ENCODE measurements at places on chromosomes 12 and 14.

DNA sequence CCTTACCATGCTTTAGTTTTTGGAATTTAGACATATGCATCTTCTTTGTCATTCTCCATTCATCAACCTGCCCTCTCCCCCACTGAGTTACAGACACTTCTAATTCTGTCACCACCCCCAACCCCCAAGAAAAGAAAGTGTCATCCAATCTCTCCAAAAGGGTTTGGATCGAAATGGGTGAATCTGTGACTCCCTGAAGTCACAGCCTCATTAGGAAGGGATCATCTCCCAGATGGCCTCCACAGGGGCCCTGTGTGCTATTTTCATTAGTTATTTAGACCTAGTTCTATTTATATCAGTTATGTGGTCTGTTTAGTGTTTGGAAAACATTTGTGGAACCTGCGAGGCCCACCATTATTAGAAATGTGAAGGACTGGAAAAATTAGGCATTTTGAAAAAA is 191.0 kb upstream of the ATP2B1 start:
- no peak for DNase-seq

- peak; percentile 83 for DNase-seq
Measured at GRCh38 chr14:75487155-75487671, 35.1 kb upstream of the BATF start.

GRCh38 chr12:52434081-52434733 is at the start of gene KRT75:
Gene KRT75 (minus strand): TSS chr12:52434371. CDS start chr12:52434304, 67 bp downstream.
- no peak for DNase-seq

GRCh38 chr12:15788233-15789219 is 662 bp downstream of the EPS8 start:
- DNase-seq, result peak; percentile 24

- DNase-seq, result no peak
Measured at GRCh38 chr12:32277774-32278173, 121.6 kb upstream of the FGD4 start.

DNA sequence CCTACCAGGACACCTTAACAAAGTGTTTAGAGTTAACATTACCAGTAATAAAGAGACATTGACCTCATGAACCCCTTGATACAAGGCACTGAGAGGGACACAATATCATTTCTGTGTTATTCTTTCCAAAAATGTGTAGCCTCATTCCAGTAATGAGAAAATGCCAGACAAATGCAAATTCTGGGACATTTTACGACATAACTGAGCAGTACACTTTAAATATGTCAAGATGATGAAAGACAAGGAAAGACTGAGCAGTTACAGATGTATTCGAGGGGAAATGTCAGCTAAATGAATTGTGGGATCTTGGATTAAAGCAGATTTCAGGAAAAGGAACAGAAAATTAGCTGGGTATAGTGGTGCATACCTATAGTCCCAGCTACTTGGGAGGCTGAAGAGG is 255.6 kb downstream of the ERC1 start:
- no peak for DNase-seq

- DNase-seq, result peak; percentile 22
Measured at GRCh38 chr12:52691076-52691840, 11.1 kb upstream of the KRT1 start.

GRCh38 chr12:48037267-48037915 is 33.1 kb upstream of the COL2A1 start:
- no peak for DNase-seq

GRCh38 chr12:88237954-88238353 is 95.8 kb downstream of the TMTC3 start:
- peak; percentile 69 for DNase-seq

GRCh38 chr12:53056901-53057300 is 7.0 kb downstream of the TNS2 start:
- DNase-seq, result no peak

DNA sequence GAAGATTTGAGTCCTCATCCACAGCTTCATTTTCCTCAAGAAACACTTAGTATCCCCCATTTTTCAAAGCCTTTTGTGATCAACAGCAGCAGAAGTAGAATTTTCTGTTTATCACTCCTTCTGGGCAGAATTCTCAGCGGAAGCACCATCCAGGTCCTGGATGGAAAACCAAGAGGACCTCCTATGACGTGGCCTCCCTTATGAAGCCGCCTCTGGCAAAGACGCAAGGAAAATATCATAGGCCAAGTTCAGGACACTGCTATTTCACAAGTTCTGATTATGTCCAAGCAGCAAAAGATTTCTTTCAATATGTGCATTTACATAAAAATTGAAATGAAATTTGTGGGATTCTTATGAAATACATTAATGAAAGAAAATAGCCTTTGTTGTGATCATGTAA is 315.0 kb downstream of the SEC23A start:
- DNase-seq, result no peak

DNA sequence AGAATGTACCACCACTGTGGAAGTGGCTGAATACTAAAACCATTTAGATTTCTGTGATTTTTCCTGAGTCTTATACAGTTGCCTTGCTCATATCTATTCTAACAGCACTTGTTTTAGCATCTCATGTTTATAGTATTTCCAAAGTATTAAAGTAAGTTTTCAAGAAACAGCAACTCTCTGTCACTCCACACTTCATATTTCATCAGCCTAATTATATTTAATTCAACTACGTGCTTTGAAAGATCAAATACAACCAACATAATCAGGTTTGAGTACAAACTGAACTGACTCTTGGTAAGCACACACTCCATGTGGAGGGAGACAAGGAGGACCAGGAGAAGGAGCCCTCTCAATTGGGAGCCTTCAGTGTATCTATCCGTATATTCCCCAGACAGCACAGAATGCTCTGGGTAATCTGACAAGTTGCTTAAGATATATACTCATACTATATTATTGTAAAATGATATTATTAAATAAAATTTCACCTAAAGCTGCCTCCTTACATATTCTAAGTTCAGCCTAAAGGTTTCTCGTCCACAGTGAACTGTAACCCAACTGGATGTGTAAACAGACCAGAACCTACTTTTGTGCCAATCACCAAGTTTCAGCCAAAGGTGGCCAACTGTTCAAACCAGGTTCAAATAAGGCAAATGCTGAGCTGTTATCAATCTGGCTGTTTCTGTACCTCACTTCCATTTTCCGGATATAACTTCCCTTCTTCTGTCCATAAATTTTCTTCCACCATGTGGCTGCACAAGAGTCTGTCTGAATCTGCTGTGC is 105.0 kb upstream of the RASSF8 start:
- DNase-seq, result no peak

- DNase-seq, result no peak
Measured at GRCh38 chr14:99039331-99040041, 232.5 kb downstream of the BCL11B start.

DNA sequence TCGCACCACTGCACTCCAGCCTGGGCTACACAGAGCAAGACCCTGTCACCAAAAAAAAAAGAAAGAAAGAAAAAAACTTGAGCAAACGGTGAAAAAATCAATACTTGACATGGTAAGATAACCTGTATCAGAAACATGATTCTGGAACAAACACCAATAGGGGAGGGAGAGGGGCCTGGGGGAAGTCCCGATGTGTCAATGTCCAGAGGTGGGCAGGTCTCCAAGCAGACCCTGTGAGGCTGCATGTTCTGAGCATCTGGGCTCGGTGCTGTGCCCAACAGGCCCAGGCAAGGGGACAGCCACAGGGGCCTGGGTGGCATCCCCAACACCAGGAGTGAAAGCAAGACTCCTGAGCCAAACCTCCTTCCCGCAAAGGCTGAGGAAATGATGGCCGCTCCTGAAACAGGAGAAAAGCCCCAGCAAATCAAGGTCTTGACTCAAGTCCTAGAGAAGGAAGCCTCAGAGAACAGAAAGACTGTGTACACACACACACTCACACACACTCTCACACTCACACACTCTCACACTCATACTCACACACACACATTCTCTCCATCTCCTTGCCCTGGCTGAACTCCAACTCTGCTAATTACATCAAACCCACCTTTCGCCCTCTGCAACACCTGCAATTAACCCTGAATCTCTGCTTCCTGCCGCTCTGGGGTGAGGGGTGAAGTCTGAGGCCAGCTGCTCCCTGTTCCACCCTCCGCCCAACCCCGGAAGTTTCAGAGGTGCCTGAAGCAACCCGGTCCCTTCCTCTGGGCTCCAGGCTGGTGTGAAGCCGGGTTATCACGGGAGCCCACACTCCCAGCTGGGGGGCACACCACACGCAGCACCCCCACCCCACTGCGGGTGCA is 20.4 kb downstream of the CCDC88C start:
- DNase-seq, result peak; percentile 79

DNA sequence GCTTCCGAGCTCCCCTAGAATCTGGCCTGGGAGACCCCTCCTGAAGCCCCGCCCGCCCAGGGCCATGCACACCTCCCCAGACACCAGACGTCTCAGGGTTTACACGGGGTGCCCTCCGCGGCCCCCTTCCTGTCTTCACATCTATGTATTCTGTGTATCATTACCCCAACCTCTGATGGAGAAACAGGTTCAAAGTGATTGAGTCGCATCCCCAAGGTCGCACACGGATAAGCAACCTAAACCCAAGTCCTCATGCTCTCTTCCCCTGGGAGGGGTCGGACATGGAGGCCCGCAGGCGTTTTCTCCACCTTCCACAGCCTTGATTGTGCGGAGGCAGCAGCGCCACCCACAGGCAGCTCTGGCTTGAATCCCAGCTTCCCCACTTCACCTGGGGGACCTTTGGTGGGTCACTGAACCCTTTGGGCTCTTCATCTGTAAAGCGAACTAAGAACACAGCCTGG is 237.3 kb downstream of the BCL11B start:
- no peak for DNase-seq

GRCh38 chr12:50677858-50678257 is 86.0 kb upstream of the ATF1 start:
- no peak for DNase-seq

DNA sequence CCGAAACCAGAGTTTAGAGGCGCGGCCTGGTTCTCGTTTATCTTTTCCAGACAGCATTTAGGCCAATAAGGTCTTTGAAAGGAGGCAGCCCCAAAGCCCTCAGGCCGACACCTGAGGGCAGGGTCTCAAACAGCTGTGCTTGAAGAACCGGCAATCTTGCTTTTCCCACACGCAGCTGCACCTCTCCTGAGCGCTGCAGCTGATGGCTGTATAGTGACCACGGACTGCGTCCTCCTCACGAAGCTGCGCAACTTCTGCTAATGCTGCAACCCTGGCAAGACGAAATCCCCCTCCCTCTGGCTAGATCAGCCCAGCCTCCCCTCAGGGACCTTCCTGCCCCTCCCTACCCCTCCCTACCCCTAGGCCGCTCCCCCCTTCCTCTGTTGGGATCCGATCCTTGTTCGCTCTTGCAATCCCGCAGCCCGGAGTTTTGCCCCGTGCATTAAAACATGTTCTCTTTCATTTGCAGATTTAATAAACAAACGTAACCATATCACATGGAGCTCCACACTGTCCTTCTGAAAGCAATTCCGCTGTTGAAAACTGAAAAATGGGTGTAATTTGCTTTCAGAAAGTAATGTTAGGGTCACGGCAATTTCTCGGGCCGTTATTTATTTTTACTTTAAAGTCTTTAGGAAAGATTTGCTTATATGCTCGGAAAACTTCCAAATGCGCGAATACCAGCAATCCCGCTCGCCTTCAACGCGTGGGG is 4.8 kb upstream of the PAX9 start:
- DNase-seq, result no peak

GRCh38 chr12:91846466-91847055 is 299.1 kb downstream of the BTG1 start:
- DNase-seq, result no peak

DNA sequence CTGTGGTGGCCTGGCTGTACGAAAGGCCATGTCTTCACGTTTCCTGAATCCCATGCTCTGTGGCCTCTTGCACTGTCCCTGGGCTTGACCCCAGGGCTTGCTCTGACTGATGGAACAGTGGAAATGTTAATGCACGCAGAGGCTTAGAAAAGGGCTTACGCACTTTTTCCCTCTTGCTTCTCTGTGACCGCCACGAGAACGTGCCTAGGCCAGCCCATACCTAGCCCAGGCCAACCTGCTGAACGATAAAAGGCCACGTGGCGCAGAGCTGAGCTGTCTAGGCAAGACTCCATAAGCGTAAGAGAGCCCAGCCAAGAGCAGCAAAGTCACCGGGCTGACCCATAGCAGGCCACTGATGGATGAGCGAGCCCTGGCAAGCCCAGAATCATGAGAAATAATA is 18.3 kb downstream of the TTC7B start:
- DNase-seq, result no peak

GRCh38 chr12:47913081-47913480 is 8.3 kb upstream of the VDR start:
- DNase-seq, result no peak

GRCh38 chr12:105581420-105581819 is 250.9 kb downstream of the C12orf75 start:
- no peak for DNase-seq

GRCh38 chr12:82673698-82674097 is 13.0 kb upstream of the TMTC2 start:
- no peak for DNase-seq

DNA sequence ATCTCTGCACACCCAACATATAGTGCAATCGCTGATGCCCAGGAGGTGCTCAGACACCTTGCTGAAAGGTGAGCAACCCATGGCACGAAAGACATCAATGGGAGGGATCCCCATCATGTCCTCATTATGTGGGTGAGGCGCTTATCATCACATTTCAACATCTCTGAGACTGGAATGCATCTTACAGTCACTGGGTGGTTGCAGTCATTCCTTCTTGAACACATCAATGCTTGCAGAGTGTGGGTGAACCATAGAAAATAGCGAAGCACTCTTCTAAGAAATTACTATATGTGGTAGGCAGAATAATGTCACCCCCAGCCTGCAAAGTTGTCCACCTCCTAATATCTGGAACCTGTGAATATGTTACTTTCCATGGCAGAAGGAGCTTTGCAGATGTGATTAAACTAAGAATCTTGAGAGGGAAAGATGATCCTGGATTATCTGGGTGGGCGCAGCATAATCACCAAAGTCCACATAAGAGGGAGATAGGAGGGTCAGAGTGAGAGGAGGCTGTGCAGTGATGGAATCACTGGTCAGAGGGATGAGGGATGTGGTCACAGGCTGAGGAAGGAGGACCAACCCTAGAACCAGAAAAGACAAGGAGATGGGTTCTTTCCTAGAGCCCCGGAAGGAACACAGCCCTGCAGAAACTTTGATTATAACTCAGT is 51.2 kb downstream of the GLRX5 start:
- no peak for DNase-seq

GRCh38 chr12:56803750-56804149 is 40.6 kb downstream of the HSD17B6 start:
- DNase-seq, result no peak

- no peak for DNase-seq
Measured at GRCh38 chr14:105381446-105382342, 16.6 kb upstream of the TEX22 start.

GRCh38 chr12:97630356-97630755 is 167.8 kb downstream of the RMST start:
- no peak for DNase-seq

GRCh38 chr12:106369624-106370346 is 12.2 kb downstream of the POLR3B start:
- DNase-seq, result no peak

DNA sequence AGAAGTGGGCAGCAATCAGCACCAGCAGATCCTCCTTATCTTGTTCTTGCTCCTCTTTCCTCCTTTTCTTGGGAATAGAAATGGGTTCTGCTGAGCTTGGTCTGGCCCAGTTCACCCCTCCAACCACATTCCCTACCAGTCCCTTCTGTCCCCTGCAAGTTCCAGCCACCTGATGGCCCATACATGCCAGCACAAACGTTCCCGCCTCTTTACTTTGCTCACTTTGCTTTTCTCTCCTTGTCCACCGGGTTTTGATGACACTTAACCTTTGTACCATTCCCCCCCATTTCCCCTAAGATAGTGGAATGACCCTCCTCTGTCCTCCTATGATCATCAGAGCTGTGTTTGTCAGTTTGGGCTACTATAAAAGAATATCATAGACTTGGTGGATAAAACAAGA is 23.4 kb upstream of the EML1 start:
- DNase-seq, result no peak

GRCh38 chr12:275812-276211 is 13.2 kb upstream of the SLC6A13 start:
- DNase-seq, result no peak

Measured in activated CD4-positive, alpha-beta T cell treated with anti-CD3 and anti-CD28 coated beads, Interleukin-2, Interleukin-6, amounts not matched to agents 100 ng/mL and 50 ng/mL, durations not matched to agents 16 hours and 8 hours (primary cell).